ENCODE measurements at places on chromosomes 11 and 22.

GRCh38 chr11:72639502-72640375 is 34.5 kb downstream of the PDE2A start:
- DNase-seq = no peak

GRCh38 chr22:48551061-48551460 is 1276.6 kb downstream of the BRD1 start:
- no peak for DNase-seq

- DNase-seq = no peak
These were observed 6.2 kb upstream of the KCNA4 start for GRCh38 chr11:30023074-30023473.

DNA sequence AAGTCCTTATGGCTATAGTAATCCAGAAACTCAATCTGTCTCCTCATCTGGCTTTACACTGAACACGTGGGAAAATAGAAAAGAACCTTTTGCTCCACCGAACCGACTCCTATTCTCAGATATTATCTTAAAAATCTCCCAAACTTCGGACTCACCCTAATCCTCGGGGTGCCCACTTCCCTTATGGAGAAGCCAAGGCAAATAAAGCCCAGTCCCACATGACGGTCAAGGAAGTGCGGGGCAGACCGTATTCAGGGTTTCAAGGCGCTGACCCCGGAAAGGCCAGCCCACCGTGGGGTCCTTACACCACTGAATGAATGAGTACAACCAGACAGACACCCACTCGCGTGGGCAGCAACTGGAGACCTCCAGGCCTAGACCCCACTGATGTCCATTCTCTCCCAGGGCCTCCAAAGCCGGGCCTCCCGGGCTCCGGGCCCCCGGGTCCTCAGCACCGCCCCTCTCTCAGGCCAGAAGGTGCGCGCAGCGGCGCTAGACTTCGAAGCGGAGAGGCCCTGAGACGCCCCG is 489 bp downstream of the NUP98 start:
- DNase-seq = no peak

- peak; percentile 42 for DNase-seq
These were observed 23.5 kb downstream of the TP53I11 start for GRCh38 chr11:44927174-44927661.

- no peak for DNase-seq
These were observed 92.4 kb downstream of the ISX start for GRCh38 chr22:35158336-35158735.

DNA sequence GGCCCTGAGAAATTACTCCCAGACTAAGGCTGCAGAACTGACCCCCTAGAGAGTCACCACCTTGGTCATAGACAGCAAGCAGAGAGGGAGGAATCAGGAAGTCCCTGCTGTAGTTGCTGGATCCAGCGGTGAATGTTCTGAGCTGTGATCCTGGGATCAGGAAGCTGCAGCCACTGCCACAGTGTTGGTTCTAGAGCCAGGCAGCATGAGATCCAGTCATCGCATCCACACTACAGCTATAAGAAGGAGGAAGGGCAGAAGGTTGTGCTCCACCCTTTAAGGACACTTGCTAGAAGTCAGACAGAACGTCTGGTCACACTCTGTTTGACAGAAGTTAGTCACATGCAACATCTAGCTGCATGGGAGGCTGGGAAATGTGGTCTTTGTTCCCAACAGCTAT is 104.7 kb upstream of the OR4B1 start:
- DNase-seq = no peak

- no peak for DNase-seq
These were observed 21.9 kb downstream of the OR5B21 start for GRCh38 chr11:58485961-58486360.

DNA sequence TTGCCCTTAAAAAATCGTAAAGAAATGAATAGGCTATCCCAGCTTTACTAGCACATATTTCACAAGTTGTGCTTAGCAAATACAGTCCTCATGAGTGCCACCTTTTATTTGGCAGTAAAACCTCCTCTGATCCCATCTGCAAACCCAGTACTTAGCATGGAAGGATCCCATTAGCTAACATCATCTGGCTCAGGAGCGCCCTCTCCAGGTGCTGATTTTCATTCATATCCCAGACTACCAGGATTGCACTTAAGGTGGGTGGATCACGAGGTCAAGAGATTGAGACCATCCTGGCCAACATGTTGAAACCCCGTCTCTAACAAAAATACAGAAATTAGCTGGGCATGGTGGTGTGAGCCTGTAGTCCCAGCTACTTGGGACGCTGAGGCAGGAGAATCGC is 76.1 kb upstream of the PAX6 start:
- DNase-seq = no peak

- DNase-seq = no peak
These were observed 1917.0 kb downstream of the LRRC4C start for GRCh38 chr11:39542460-39542859.

- DNase-seq = peak; percentile 55
These were observed 36.1 kb downstream of the LIMK2 start for GRCh38 chr22:31248138-31248745.

DNA sequence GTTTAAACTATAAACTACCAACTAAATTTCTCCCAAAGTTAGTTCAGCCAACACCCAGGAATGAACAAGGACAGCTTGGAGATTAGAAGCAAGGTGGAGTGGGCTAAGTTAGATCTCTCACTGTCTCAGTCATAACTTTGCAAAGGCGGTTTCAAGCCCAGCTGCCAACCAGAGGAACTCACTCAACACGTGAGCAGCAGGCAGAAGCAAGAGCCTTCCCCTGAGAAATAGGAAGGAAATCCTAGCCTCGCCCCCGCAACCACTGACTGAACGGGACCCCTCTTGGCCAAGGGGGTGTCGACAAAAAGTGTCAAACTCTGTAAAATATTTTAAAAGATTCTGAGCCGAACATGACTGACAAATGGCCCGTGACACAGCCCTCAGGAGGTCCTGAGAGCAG is 4.4 kb upstream of the KRTAP5-9 start:
- DNase-seq = no peak

- peak; percentile 28 for DNase-seq
These were observed 31.4 kb downstream of the CREB3L1 start for GRCh38 chr11:46308631-46309419.

GRCh38 chr22:19789828-19790227 is 29.2 kb downstream of the TBX1 start:
- no peak for DNase-seq

- DNase-seq = no peak
These were observed 5.7 kb upstream of the ACAT1 start for GRCh38 chr11:108115500-108116140.

DNA sequence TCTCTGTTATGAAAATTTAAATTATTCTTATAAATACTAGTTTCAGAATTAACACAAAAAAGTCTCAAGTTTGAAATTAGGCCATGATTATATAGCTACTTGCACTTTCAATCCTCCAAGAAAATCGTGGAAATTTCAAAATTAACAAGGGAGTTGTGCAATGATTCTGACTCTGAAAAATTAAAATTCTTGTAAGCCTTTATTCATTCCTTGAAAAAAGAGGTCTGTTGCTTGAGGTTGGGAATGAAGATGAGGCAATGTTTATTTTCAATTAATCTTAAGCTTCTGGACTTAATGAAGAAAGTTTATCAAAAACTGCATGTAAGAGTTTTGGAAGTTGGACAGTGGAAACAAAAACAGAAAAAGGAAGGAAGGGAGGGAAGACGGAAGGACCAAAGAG is 128.2 kb upstream of the FIBIN start:
- DNase-seq = no peak

- DNase-seq = no peak
These were observed 108.6 kb upstream of the RASSF10 start for GRCh38 chr11:12900496-12900895.

GRCh38 chr11:72886619-72887018 is 72.4 kb downstream of the ATG16L2 start:
- no peak for DNase-seq

GRCh38 chr11:2325719-2326118 is 23.9 kb downstream of the TSPAN32 start:
- no peak for DNase-seq

GRCh38 chr11:39910087-39910486 is 1549.4 kb downstream of the LRRC4C start:
- DNase-seq = no peak

GRCh38 chr11:68670208-68670992 is 13.9 kb upstream of the GAL start:
- no peak for DNase-seq

DNA sequence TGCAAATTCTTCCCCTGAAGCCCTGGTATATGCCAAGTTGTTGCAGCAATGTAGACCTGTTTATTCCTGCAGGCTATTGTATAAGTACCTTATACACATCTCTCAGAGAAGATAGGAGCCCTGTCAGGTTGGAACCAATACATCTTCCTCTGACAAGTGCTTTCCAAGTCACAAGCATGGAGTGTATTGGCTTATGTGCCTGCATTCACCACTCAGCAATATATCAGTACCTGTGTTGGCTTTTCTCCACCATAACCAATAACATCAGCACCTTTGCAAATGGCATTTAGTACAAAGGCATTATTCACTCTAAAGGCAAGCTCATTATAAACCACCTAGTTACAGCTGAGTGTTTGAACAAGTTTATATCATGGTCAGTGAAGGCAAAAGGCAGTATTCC is 611.7 kb upstream of the CNTN5 start:
- DNase-seq = no peak

DNA sequence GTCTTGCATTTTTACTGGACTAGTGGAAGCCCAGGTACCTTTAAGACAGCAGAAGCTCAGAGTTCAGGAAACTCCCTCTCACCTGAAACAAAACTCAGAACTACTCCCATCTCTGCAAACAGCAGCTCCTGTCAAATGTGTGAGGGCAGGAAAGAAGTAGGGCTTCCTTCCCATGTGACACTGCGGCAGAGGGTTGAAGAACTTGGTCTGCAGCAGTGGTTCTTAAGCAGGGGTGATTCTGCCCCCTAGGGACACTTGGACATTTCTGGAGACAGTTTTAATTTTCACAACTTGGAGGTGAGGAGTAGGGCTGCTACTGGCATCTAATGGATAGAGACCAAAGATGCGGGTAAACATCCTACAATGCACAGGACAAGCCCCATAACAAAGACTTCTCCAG is 63.4 kb downstream of the RCN1 start:
- no peak for DNase-seq

DNA sequence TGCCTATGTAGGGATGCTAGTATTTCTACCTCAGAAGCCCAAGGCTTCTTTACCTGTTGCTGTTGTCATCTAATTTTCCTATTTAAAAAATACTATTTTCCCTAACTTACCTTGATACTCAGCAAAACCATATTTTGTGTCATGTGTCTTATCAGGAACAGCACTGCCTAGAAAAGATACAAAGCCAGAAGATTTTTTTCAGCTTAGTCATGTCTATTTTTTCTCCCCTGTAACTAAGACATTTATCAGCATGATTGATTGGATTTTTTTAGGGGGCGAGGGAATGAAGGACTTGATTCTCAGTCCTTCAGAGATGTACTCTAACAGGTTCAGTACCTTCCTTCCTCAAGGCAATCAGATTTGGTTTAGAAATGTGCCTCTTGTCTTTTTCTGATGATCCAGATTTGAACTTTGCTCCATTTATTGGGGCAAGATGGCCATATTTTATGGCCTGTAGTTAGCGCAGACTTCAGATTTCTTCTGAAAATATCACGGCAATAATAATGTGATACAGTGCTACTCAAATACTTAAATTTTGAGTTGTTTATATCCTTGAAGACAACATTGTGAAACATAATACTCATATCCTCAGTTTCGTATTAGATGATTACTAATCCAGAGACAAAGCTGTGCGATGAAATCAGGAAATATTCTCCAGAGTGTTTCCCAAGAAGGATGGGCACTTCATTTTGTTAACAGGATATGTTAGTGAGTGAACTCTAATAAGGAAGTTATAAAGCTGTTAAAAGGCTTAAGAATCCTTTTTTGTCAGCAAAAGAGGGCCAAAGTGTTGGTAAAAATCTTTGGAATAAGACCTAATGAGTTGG is 3.8 kb upstream of the PIK3IP1 start:
- no peak for DNase-seq

DNA sequence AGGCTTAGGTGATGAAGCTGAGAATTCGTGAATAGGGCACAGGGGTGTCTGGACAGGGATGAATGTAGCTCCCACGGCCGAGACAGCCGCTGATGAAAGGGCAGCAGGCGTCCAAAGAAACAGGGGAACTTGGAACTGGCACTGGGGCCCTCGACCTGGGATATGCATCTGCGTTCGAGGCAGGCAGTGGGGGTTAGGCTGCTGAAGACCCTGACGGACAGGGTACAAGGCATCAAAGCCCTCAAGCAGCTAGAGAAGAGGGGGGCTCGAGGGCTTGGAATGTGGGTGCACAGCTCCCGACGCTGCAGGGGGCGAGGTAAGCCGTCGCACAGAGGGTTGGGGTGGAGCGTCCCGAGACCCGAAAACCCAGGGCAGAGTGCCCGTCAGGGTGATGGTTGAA is 6.9 kb upstream of the SYT8 start:
- DNase-seq = no peak

GRCh38 chr22:50306753-50307749 is at the start of gene PLXNB2:
TSS of gene PLXNB2 (minus strand) at chr22:50307646. CDS start at chr22:50290584, 17,062 bp downstream.
- no peak for DNase-seq

DNA sequence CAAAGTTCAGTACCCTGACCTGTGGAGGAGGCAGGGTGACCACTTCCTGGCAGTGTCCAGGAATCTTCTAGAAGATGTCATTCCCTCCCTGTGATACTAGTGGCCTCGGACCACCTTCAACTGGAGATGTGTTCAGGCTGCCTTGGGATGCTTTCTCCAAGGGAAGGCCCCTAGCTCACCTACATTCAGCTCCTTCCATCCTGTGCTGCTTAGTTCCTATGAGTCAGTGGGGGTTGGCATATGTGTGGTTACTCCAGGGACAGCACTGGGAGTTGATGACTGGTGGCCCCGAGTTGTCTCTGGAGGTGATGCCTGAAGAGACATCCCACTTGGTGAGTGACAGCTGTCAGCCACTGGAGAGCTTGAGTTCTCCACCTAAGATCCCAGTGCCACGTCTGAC is 81.8 kb upstream of the OR9Q1 start:
- DNase-seq = no peak

DNA sequence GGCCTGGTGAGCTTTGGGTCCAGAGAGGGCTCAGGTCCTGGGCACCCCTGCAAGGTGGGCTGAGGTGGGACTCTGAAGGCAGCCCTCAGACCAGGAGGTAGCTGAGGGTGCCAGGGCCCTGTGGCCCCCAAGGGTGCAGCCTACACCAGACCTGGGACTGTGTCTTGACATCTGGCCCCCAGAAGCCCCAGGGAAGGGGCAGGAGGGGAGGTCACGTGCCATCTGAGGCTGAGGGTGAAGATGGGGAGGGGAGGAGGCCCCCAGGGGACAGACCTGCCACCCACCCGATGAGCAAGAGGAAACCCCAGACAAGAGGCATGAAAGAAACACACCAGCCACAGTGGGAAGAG is 520.2 kb downstream of the BRD1 start:
- no peak for DNase-seq

GRCh38 chr11:12189543-12190235 is 79.3 kb downstream of the MICAL2 start:
- no peak for DNase-seq

- no peak for DNase-seq
These were observed 983.9 kb upstream of the CNTN5 start for GRCh38 chr11:98036810-98037209.

- no peak for DNase-seq
These were observed 198.8 kb downstream of the CTTN start for GRCh38 chr11:70597006-70597555.

All from activated CD4-positive, CD25-positive, alpha-beta regulatory T cell treated with anti-CD3 and anti-CD28 coated beads, Interleukin-2, amount 50 U/mL, for 16 hours (primary cell).